Subcutaneous adipose tissue (tissue), 4 donors: ENCODE measurements at places on chromosomes 12 and 14. TPM values are rescaled to one million over a fixed set of nuclear protein-coding genes. Genes with fewer than 3 reads are reported as not detected.

OR6C70 gene
- total RNA-seq: not detected

STYK1 gene
- not detected for total RNA-seq

SCAF11 gene
- 270 TPM for total RNA-seq

ARID2 gene
- 30.4 TPM for total RNA-seq

LTBP2 gene
- total RNA-seq: 67.6 TPM

NTS gene
- not detected for total RNA-seq

HSPB8 gene
- 26.9 TPM for total RNA-seq

KCNA5 gene
- 0.22 TPM for total RNA-seq

DDN gene
- not detected for total RNA-seq

HVCN1 gene
- total RNA-seq: 13.0 TPM

PAH gene
- total RNA-seq: not detected

FOXA1 gene
- total RNA-seq: not detected

CMA1 gene
- total RNA-seq: 1.9 TPM

RPAP3 gene
- total RNA-seq: 18.0 TPM

ARG2 gene
- total RNA-seq: 3.9 TPM

FOXN4 gene
- not detected for total RNA-seq

RAB35 gene
- total RNA-seq: 28.2 TPM
